ENCODE measurements at places on chromosomes 7 and 10.

- DNase-seq: no peak
These were observed 3.1 kb upstream of the AP5Z1 start for GRCh38 chr7:4772306-4772705.

- no peak for DNase-seq
These were observed 31.1 kb downstream of the SH3PXD2A start for GRCh38 chr10:103824281-103824680.

GRCh38 chr10:76711222-76711997 lies 926.2 kb downstream of the KCNMA1 start:
- no peak for DNase-seq

DNA sequence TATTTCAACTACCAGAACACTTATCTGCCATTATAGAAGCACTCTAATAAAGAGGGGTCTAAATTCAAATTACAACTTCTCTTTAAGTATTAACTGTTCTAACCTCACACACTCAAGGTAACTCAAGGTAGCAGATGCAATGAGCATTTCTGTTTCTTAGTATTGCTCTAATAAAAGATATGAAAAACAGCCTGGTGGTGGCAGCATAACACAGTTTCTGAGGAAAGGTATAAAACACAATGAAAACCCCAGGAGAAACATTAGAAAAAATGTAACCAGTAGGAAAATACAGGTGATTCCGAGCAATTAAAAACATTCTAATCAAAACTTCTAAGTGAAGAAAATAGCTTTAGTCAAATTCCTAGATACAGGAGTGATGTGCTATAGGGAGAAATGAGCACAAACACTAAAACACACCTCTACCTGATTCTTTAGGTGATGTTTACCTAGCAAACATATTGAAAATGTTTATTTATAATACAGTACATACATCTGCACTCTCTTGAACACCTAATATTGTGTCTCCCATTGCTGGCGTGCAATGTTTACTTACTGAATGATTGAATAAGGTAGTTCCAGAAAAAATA lies 3.5 kb downstream of the MKRN1 start:
- peak; percentile 19 for DNase-seq

- no peak for DNase-seq
These were observed 43.9 kb downstream of the SH3PXD2A start for GRCh38 chr10:103811463-103811862.

- DNase-seq: no peak
These were observed 27.3 kb downstream of the BNIP3 start for GRCh38 chr10:131954356-131954965.

GRCh38 chr7:14934839-14935238 lies 32.3 kb upstream of the DGKB start:
- DNase-seq: no peak

DNA sequence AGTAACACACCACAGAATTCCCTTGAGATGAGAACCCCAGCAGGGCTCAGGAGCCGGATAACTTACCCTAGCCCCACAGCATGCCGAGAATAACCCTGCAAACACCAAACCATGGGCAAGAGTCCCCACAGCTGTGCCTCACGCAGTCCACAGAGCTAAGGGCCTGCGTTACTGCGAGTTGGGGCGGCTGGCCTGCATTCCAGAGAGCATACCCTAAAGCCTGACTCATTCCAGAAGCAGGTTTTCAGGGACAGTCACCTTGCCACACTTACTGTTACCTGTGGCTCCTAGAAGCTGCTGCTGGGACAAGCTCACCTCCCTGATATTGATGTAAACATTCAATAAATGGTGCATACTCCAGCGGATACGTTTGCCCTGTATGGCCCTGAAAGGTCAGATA lies 18.6 kb downstream of the FGFR2 start:
- DNase-seq: no peak

DNA sequence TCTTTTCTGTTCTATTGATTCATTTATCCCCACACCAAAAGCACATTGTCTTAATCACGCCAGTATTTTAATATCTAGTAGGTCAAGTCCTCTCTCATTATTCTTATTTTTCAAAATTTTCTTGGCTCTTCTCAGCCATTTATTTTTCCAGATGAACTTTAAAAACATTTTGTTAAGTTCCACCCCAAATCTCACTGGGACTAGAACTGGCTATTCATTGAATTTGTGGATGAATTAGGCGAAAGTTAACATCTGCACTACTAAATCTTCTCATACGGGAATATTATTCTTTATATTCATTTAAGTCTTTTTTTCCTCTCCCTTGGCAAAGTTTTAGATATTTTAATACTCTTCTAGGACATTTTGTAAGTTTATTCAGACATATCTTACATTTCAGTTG lies 295.2 kb upstream of the MGMT start:
- no peak for DNase-seq

Data from GM19239 (cell line).